ENCODE measurements at places on chromosomes 7 and 10. TPM values are rescaled to one million over a fixed set of nuclear protein-coding genes. Genes with fewer than 3 reads are reported as not detected.

- DNase-seq = no peak
Observed at GRCh38 chr7:142146124-142146523, 34.6 kb downstream of the MGAM2 start.

- DNase-seq = no peak
Observed at GRCh38 chr10:126637501-126637900, 33.0 kb downstream of the C10orf90 start.

Gene SDHAF3
- total RNA-seq = 8.7 TPM

DNA sequence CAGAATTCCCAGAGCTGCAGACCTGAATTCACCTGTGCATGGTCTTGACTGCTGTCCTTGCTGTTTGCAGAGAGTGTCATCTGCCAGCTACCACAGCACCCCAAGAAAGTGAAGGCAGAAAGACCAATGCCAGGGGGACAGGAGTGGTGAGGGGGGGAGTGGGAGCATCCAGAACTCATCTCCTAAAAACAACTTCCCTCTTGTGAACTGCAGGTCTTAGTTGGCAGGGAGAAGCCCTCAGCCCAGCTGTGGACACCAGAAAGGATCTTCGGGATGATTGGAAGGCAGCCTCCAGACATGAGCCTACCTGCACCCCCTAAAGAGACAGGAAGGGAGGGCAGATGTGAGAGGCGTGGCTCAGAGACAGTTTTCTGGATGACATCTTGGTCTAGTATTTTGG lies 615.8 kb upstream of the MGMT start:
- no peak for DNase-seq

Gene PARG
- total RNA-seq = 37.8 TPM

GRCh38 chr10:101354328-101355071 lies 535 bp downstream of the BTRC start:
- peak; percentile 44 for DNase-seq

Gene LLCFC1
- not detected for total RNA-seq

DNA sequence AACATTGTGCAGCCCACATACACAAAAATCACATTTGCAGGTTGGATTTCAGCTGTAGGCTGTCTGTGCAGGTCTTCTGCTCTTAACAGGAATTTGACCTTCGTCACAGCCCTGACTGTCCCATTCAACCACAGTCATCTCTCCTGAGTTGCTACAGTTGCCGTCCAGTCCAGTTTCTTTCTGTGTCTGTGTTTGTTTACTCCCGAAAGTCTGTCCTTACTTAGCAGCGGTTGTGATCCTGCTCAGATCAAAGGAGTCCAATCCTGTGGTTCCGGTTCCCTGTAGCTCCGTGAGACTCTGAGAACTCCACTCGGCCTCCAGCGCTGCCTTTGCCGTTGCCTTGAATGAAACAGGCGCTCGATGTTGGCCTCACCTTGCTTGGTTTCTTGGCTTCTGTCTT lies 111.6 kb upstream of the GATA3 start:
- no peak for DNase-seq

- no peak for DNase-seq
Observed at GRCh38 chr10:60769406-60769805, 8.9 kb upstream of the CDK1 start.

- no peak for DNase-seq
Observed at GRCh38 chr7:150556521-150557138, 10.6 kb upstream of the GIMAP4 start.

DNA sequence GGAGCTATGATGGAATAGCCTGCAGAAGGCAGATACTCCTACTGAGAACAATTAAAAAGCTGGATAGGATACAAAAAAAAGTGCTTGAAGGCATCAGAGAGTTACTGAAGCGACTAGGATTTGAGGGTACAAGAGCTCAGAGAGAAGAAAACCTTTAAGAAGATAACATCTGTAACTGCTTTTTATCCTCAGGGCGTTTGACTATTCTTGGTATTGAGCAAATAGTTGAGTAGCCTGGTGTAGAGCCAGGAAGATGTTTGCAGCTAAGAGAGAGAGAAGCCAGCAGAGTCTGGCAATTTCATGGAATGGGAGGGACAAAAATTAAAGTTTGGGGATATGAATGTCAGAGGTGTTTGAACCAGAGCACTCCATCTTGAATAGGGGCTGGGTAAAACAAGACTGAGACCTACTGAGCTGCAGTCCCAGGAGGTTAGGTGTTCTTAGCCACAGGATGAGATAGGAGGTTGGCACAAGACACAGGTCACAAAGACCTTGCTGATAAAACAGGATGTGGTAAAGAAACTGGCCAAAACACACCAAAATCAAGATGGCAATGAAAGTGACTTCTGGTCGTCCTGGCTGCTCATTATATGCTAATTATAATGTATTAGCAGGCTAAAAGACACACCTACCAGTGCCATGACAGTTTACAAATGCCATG lies 428.8 kb downstream of the SH2D4B start:
- DNase-seq = no peak

DNA sequence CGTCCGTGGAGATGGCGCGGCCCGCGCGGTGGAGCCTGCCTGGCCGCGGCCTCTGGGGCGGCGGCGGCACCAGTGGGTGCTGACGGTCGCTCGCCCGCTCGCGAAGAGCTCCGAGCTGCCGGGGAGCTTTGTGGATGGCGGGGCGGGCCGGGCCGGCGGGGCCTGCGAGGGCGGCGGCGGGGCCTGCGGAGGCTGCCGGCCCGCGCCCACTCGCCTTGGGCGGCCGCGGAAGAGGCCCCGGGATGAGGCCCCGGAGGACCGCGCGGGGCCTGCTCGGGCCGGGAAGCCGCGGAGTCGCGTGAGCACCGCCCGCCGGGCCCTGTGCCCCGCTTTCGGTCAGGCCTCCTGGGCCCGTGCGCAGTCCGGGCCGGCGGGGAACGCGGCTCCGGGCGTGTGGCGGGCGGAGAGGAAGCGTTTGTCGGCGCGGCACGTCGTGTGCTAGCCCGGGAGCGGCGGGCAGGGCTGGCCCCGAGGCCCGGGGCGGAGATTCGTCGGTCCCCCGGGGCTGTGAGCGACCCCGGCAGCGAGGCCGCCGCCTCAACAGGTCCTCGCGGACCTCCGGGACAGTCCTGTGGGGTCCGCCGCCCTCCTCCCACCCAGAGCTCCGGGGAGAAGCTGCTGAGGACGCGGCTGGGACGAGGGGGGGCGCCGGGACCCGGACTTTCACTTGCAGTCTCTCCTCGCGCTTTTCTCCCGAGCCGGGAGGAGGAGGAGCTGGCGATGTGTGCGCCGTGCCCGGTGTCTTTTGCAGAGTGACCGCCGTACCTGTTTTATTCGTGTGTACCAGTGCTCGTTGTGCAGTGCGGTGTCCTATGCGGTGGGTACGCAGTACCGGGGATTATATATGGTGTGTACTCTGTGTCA lies 578 bp downstream of the ZMYND11 start:
- DNase-seq = peak; percentile 63

Gene LAMB1
- total RNA-seq = 440 TPM

Gene CNPY1
- not detected for total RNA-seq

Gene PLCE1
- 0.33 TPM for total RNA-seq

Gene SPDYE11
- not detected for total RNA-seq

GRCh38 chr7:66443946-66444345 lies 184.7 kb upstream of the KCTD7 start:
- no peak for DNase-seq

GRCh38 chr10:99654390-99655175 lies 4.7 kb upstream of the ENTPD7 start:
- DNase-seq = no peak

GRCh38 chr7:115693779-115694178 lies 336.8 kb downstream of the TFEC start:
- DNase-seq = no peak

GRCh38 chr7:140232957-140233917 lies 56.5 kb upstream of the KDM7A start:
- no peak for DNase-seq

- DNase-seq = peak; percentile 88
Observed at GRCh38 chr7:102836191-102836919, 76.4 kb upstream of the LRRC17 start.

Gene DGKB
- 0.26 TPM for total RNA-seq

- DNase-seq = peak; percentile 59
Observed at GRCh38 chr10:77162697-77163096, 474.9 kb downstream of the KCNMA1 start.

Gene GDF2
- not detected for total RNA-seq

- DNase-seq = peak; percentile 84
Observed at GRCh38 chr7:159015454-159016410, 128.9 kb downstream of the VIPR2 start.

Gene FAM237B
- total RNA-seq = not detected

Gene FRAT2
- total RNA-seq = 5.3 TPM

All from fibroblast of lung (primary cell).